ENCODE measurements at places on chromosomes 16 and 17.

DNA sequence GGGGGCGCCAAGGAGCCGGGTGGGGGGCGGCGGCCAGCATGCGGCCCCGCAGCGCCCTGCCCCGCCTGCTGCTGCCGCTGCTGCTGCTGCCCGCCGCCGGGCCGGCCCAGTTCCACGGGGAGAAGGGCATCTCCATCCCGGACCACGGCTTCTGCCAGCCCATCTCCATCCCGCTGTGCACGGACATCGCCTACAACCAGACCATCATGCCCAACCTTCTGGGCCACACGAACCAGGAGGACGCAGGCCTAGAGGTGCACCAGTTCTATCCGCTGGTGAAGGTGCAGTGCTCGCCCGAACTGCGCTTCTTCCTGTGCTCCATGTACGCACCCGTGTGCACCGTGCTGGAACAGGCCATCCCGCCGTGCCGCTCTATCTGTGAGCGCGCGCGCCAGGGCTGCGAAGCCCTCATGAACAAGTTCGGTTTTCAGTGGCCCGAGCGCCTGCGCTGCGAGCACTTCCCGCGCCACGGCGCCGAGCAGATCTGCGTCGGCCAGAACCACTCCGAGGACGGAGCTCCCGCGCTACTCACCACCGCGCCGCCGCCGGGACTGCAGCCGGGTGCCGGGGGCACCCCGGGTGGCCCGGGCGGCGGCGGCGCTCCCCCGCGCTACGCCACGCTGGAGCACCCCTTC is 484 bp downstream of the FZD2 start:
- DNase-seq: no peak

DNA sequence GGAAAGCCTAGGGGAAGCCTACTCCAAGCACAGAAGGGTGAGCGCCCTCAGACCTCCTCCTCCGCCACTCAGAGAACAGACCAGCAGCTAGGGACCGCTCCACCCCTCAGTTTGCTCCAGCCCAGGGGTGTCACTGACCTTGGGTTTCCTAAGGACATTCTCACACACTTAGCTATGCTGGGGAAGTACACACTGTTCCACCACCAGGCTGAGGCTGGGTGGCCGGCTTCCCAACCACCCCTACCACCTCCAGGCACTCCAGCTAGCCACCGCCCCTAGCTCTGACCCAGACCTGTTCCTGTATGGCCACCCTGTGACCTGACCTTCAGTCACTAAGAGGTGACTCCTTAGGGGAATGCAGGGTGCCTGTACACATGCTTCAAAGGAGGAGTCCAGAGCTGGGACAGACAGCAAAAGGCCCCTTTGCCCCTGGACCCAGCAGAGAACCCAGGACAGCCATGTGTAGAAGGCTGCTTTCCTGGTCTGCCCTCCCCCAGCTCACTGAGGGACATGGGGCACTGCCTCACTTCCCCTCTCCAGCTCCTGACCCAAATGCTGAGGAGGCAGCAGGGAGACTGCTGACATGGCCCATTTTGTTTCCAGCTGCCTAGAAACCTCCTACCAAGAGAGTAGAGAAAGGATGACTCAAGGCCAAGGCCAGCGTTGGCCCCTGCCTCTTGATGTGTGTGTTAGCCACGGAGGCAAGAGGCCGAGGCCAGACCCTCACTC is 6.7 kb downstream of the HSPB9 start:
- no peak for DNase-seq

- DNase-seq: no peak
Observed at GRCh38 chr16:79069633-79070032, 530.9 kb downstream of the MAF start.

DNA sequence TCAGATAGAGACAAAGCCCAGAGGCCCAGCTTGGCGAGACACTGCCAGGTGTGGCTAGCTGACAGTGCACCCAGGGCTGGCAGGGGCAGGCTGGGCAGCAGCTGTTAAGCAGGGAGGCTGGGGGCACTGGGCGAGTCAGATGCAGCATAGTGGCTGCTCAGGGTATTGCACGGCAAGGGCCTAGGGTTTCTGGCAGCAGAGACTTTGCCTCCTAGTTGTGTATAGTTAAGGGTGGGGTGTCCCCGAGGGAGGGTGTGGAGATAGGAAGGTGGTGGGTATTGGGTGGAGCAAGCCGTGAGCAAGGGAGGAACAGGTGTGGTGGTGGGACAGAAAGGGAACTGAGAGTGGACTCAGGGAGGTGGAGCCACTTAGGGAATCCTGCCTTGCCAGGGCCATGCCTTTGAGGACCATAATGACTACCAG is 66.0 kb downstream of the SMPD3 start:
- no peak for DNase-seq

DNA sequence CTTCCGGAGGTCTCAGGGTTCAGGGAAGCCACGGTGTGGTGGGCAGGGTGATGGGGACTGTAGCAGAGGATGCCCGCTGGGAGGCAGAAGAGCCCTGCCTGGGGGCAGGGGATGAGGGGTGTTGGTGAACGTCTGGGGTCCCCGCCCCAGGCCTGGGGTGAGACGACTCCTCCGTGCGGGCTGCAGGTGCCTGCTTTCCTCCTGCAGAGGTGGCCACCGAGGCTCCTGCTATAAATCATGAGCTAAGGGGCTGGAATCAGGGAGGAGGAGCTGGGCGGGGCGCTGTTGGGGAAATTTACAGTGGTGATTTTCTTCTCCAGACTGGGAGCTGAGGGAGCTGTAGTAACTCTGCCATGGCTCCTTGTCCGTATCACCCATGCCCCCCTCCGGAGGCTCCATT is 167.0 kb downstream of the MRM1 start:
- no peak for DNase-seq

GRCh38 chr17:59487161-59487873 is 78.1 kb upstream of the DHX40 start:
- no peak for DNase-seq

GRCh38 chr16:10879681-10880589 is 2.9 kb downstream of the CIITA start:
- no peak for DNase-seq

DNA sequence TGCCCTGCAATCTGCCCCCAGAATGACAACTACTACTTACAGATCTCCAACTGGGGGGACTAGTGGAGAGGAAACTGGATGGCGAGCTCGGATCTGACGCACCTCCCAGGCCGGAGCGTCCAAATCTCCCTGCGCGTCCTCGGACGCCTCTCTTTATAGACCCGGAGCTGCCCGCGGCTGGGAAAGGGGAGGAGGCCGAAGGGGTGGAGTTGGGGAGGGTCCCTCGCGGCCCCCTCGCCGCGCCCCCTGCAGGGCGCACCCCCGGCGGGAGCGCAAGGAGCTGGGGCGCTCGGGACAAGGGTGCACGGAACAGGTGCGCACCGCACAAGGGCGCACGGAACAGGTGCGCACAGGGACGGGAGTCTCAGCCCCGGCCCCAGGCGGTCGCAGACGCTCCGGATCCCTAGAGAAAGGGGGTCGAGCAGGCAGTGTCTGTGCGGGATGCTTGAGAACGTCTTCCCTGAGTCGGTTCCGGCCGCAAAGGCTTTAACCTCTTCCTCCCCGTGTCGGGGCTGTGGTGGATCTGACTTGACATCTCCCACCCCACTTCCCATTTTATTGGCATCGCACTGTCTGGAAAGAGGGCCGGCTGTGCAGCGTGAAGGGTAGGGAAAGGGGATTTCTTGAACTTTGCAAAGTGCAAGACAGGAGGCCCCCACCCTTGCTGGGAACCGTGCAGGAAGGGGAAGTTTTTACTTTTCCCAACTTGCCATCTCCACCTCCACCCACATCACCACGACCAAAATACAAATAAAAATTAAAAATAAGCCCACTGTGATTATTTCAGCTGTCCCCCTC is at the start of gene MYH11:
MYH11 (minus strand) TSS at position 128 of the 798 bp plus-strand sequence. CDS start 18,776 bp downstream, outside the sequence.
- no peak for DNase-seq

DNA sequence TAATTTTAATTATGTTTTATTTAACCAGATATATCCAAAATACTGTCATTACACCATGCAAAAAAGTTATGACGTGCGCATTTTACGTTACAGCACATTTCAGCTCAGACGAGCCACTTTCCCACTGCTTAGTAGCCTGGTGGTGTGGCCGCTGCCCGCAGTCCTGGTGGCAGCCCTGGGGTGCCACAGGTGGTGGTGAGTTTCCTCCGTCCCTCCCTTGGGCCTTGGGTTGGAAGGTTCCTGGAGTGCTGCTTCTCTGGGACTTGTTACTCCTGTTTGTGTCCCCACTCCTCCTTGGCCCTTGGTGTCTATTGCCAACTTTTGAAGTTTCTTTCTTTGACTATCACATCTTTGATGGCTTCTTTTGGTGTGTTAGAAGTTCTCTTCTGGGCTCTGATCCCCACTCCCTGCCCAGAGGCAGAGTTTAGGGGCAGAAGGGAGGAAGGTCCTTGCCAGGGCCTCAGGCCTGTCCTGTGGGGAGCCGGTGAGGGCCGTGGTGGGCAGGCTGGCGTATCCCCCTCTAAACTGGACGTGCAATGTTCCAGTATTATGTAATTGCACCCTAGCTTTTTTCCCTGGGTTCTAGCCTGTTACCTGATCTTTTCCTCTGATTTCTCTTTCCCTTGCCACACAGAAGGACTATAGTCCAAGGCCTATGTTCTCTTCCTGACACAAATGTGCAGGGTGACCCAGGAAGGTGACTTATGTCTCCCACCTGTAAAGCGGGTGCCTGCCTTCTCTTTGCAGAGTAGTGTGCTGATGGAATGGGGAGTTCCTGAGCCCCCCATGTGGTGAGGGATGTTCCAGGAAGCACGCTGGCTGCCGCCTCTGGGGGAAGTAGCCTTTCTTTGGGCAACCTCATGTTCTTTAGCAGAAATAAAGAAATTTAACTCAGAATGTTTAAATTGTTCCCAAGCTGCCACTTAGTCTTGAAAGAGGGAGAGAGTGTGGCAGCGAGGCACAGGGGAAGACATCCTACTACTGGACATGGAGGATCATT is 8.4 kb downstream of the MPRIP start:
- DNase-seq: no peak

DNA sequence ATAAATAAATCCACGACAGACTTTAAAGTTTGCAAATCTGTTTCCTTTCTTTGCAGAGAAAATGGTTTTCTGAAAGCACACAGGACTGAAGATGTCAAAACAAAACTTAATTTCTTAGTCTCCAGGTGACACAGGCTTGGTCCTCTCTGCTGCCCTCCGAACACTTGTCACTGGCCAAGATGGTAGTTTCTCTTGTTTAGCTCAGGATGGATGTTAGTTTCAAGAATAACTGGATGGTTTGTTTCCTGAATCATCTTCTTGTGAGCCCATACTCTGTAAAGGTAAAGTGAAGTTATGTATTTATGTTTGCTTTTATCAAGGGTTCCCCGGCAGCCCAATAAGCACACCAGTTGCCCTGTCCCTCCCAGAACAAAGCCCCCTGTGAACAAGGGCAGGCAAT is 9.9 kb upstream of the FLCN start:
- no peak for DNase-seq

Data from effector memory CD4-positive, alpha-beta T cell (primary cell).